Epithelial cell of proximal tubule (primary cell): ENCODE measurements at places on chromosomes 6 and 20. TPM values are rescaled to one million over a fixed set of nuclear protein-coding genes. Genes with fewer than 3 reads are reported as not detected.
A peak's percentile ranks its signal among the peaks of the same experiment; 100 is the strongest.

THBS2 gene
- 2.5 and 2.7 TPM in 2 replicates for total RNA-seq

GRCh38 chr6:31791324-31792089 lies 4.0 kb downstream of the VARS1 start:
- DNase-seq, result no peak

GRCh38 chr6:50831186-50831585 lies 12.5 kb downstream of the TFAP2B start:
- no peak for DNase-seq

DNA sequence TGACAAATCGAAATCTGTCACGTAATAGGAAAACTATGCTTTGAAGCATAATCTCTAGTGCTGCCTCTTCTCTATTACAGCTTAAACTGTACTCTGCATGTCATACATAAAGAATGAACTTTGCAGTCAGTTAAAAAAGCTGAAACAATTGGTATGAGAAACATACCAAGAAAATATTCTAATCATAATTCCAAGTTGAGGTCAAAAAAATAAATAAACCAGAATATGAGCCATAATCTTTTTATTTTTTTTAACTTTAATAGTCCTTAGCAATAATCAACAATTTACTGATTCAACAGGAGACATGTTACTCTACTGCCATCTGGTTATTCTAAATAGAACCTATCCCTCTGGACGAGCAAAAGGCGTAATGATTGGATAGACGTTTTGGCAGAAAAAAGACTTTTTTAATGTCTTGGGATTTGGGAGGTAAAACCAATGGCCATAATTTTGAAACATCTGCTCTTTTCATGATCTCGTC lies 224.4 kb upstream of the FLRT3 start:
- DNase-seq, result no peak

GRCh38 chr20:15611541-15611940 lies 961.7 kb downstream of the KIF16B start:
- no peak for DNase-seq

DNA sequence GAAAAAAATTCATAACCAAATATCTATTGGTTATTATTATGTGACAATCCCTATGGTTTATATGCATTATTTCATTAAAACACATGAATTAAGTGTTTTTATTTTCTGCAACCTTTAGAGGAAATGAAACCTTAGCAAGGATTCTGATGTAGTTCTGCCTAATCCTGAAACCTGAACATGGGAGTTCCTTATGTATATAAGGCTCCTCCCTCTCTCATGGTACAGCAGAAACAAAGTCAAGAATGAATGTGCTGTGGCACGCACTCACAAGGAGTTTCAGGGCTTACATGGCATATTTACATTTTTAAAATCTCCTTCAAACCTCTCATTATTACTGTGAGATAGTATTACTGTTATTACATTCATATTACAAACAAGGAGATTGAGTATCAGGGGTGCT lies 426.4 kb upstream of the CITED2 start:
- DNase-seq, result no peak

DNA sequence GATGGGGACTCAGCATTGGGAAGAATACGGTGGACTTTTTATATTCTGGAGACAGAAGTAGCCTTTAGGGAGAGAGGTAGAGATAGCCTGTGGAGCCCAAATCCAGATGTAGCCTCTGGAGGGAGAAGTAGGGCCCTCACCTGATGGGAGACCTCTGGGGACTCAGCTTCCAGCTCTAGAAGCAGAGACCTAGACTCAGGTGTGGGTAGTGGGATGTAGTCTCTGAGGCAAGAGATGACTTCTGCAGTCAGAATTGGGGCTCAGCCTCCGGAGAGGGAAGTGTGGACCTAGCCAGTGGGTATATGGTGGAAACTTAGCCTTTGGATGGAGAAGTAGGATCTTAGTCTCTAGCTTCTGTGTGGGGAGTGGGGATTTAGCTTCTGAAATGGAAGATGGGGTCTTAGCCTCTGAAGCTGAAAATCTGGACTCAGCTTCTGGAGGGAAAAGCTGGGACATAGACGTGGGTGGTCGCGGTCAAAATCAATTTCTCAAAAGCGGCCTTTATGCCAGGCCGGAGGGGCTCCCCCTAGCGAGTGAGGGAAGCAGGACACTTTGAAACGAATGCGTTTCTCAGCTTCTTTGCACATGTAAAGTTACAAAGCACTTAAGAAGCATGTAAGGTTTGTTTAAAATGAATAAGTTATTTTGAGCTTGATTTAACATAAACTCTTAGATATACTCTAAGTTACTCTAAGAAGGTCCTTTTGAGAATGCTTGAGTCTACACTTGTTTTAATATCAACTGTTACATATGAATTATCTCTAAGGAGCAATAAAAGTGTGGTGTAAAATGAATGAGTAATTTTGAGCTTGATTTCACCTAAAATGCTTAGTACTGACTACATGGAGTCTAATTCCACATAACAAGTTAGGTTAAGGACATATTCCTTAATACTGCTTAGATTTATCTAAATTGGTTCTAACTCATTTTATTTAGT lies 12.9 kb upstream of the ZNF343 start:
- no peak for DNase-seq

ENPP1 gene
- total RNA-seq, result 2.2 and 3.5 TPM in 2 replicates

- no peak for DNase-seq
Observed at GRCh38 chr6:24899997-24900325, 35.8 kb downstream of the RIPOR2 start.

DNA sequence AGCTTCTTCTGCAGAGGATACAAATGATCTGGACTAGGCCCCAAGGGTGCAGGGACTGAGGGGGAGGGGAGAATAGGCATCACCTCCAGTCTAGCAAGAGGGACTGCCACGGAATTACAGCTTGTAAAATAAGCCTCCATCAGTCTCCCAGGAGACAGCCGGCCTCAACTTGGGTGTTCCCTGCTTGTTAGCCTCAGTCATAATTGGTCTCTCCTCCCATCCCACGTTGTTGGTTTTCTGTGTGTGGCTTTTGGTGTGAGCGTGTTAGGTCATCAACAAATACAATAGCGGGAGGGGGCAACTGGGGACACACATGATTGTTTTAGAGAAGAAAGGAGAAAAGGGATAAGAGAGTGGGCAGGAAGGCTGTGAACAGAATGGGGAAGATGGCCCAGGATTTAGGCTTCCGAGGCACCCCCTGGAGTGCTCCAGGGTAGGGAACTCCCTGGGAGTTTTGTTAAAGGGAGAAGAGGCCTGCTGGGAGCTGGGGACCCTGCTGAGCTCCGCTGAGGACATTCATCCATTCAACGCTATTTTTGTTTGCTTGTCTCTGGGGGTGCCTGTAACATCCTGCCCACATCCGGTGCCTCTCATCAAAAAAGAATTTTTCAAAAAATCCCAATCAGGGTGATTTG lies 9.2 kb downstream of the FOXA2 start:
- DNase-seq, result no peak

EYS gene
- total RNA-seq, result 0.06 and 0.07 TPM in 2 replicates

DNA sequence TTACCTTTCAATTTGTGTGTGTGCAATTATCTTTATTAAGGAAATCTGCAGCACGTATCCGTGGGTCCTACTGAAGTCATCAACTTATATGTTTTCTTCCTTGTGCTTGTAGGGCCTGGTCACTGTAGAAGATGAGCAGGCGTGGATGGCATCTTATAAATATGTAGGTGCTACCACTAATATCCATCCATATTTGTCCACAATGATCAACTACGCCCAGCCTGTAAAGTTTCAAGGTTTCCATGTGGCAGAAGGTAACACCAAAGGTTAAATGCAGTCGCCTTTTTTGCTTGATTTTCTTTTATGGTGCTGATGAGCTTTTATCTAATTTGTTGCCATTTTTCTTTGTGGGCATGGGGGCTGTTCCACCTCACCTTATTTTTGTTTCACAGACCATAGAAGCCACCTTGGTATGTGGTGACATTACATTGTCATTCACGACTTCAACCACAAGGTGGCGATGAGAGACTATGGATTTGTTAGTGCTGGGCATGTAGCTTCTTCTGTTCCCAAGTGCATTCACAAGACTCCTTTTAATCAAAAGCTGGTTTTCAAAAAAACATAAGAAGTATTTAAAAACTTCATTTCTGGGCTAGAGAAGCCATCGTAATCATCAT lies 106.5 kb upstream of the LAMP5 start:
- DNase-seq, result peak; percentile 30

GRCh38 chr6:75657327-75657726 lies 55.6 kb downstream of the SENP6 start:
- DNase-seq, result no peak

GRCh38 chr6:33710296-33711121 lies 991 bp downstream of the UQCC2 start:
- DNase-seq, result no peak

SRMS gene
- not detected in 2 replicates for total RNA-seq

SNRNP48 gene
- total RNA-seq, result 8.6 and 9.1 TPM in 2 replicates

MYL9 gene
- total RNA-seq, result 31.7 and 39.4 TPM in 2 replicates

DNA sequence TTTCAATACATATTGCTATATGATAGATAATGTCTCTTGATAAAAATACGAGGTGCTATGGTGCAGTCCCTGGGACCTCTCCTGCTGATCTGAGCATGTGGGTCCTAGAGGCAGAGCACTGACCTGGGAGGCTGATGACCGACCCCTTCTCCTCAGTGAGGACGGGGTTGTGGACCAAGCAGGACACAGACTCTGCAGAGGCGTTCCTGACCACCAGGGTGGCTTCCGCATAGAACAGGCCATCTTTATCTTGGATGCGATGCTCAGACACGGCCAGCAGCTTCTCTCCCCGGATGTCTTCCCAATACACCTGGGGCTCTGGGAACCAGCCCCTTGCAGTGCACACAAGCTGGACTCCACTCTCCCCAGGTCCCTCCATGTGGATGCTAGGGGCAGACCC lies 4.2 kb downstream of the BTNL2 start:
- no peak for DNase-seq

CLIC5 gene
- total RNA-seq, result 0.58 and 5.2 TPM in 2 replicates

- DNase-seq, result no peak
Observed at GRCh38 chr6:11389977-11390376, 147.6 kb upstream of the TMEM170B start.

DNA sequence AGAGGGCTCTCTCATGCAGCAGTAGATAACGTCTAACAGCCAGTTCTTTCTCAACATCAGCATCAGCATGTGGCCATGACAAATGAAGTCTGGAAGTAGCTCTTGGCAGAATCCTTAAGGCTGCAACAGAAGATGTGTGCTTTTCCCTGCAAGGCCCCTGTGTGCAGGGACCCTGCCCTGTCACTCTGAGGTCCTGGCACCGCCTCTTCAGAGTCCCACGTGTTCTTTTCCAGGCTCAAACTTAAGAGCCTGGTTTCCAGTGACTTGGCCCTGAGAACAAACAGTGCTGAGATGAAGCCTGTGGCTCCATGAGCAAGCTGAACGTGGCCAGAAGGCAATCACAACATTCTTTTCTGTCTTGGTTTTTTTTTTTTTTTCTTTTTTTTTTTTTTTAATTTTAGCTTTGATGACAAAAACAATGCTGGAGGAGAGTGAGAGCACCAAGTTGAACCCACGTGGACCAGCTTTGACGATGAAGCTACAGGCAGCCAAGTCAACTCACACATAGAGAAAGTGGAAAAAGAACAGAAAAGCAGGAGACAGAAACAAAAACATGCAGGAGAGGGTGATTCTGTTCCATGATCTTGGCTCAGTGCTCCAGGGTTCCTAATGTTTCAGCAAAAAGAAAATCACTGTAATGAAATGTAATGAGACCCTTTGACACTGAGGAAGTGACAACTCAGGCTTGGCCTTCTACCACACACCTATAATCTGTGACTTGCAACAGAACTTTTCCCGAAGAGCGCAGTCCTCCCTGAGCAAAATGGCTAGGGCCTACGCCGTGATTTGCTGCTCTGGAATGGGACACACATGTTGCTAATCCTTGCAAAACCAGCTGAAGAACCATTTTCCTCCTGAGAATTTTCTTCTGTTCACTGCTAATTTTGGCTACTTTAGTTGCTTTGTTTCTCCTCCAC lies 86.1 kb downstream of the FOXC1 start:
- DNase-seq, result no peak

TRIM15 gene
- total RNA-seq, result not detected in 2 replicates
